ENCODE measurements at places on chromosomes 6 and 20.

DNA sequence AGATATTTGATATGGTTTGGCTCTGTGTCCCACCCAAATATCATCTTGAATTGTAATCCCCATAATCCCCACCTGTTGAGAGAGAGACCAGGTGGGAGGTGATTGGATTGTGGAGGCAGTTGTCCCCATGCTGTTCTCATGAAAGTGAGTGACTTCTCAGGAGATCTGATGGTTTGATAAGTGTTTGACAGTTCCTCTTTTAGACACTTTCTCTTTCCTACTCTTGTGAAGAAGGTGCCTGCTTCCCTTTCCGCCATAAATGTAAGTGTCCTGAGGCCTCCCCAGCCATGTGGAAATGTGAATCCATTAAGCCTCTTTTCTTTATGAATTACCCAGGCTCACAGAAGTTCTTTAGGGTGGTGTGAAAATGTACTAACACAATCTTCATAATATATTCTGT lies 1404.0 kb upstream of the ADGRB3 start:
- DNase-seq = no peak

DNA sequence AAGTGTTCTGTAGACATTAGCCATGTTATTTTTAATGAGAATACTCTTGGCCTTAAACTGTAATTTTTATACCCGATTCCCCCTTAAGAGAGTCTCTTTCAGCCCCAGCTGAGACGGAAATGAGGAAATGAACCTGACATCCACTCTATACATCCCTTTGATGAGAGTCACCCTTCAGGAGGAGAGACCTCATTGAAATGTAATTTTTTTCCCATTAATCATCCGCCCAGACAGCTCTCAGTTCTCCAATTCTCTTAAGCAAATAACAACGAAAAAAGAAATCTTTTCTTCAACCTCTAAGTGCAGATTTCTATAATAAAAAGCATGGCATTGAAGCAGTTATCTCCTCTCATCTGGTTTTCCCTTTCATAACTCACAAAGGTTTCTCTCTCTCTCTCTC lies 243.8 kb upstream of the PMEPA1 start:
- no peak for DNase-seq

GRCh38 chr20:51386586-51386985 lies 155.9 kb downstream of the NFATC2 start:
- DNase-seq = no peak

- DNase-seq = peak; percentile 26
Observed at GRCh38 chr6:81938014-81938856, 185.8 kb upstream of the TENT5A start.

GRCh38 chr6:41452763-41453162 lies 93.4 kb upstream of the FOXP4 start:
- no peak for DNase-seq

GRCh38 chr6:133918208-133918930 lies 29.5 kb downstream of the TCF21 start:
- no peak for DNase-seq

DNA sequence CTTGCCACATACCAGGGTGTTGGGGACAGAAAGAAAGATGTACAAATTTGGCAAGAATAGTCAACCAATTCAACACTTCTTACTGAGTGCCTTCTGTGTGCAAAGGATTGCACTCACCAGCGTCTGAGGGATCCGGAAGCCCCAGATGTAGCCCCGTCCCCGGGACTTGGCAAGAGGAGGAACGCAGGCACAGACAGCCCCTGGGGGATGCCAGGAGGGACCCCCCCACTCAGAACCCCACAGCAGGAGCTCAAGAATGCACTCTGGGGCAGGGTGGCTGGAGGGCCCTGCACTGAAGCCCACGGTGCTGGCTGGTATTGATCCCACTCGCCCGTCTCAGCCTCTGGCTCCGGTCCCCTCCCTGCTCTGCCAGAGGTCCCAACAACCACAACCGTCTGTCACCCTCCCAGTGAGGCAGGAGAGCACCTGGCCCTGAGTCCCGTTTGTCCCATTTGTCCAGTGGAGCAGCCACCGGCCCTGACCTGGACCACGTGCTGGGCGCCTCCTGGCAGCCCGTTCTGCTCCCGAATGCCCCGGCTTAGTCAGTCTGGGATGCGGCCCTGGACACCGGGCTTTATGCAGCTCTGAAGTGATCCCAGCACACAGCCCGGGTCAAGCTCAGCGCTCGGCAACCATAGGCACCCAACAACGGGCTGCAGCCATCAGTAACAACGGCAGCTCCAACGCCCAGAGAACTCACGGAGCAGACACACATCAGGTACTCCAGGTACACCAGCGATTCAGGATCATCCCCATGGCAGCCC lies 128.7 kb downstream of the DLL1 start:
- no peak for DNase-seq

DNA sequence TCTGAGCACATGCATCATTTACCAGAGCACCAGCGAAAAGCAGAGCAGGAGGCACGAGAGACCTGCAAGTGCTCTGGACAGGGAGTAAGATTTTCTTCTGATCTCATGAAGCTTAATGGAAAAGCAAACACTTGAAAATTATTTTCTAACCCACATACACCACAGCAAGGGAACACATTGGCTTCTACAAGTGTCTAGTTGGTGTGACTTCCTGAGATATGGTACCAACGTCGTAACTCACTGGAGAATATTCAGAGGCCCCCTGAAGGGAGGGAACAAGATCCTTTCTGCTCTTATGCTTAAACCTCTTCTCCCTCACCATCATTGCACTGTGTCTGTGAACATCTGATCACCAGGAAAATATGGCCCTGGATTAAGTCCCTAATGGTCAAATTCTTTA lies 48.6 kb downstream of the PSMB1 start:
- no peak for DNase-seq

- no peak for DNase-seq
Observed at GRCh38 chr6:39912446-39912845, 21.8 kb downstream of the MOCS1 start.

DNA sequence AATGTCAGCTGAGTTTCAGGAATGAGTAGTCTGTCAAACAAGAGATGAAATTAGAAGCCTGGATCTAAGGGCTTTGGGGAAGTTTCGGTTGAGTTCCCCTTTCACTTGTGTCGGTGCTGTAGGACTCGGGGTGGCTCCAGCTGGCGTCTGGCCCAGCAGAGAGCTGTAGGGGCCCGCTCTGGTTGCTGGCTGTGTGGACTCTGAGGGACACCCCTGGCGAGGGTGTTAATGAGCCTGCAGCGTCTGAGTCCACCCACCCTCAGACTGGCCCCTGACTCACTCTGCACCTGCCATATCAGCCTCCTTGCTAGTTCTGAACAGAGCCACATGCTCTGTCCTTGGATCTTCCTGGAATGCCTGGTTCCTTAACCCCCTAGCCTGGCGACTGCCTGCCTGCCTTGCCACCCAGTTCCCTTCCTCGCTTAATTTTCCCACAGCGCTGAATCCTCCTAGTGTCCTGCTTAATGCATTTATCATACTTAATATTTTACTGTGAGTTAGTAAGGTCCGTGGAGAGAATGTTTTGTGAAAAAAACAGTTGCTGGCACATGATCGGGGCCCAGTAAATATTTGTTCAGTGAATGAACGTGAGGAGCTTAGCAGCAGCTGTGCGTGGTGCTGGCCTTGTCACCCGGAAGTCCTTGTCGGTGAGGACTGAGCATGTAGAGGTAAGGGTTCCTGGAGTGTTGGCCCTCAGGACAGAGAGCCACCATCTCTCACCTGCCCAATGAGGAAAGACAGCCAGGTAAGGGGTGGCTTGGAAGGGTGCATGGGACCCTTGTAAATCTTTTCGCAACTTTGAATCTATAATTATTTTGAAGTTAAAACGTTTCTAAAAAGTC lies 1.6 kb downstream of the DNAJC5 start:
- peak; percentile 70 for DNase-seq

- no peak for DNase-seq
Observed at GRCh38 chr6:19159561-19159960, 677.6 kb upstream of the ID4 start.

- no peak for DNase-seq
Observed at GRCh38 chr6:31720196-31720770, 1.3 kb downstream of the LY6G6C start.

DNA sequence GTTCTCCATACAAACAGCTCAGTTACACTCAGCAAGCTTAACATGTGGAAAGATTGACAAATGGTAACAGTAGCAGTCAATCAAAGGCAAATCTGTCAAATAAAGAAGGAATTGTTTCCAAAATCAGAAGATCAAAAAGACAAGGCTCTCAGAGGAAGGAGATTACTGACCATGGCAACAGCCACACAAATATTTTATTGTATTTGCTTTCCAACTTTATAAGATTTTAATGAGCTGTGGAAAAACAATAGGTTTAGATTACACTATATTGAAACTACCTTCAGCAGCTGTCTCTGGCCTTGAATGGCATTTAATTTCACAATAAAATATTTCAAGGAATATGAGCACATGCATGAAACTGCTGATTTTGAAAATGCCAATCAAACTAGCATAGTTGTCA lies 1143.9 kb upstream of the GJE1 start:
- no peak for DNase-seq

- DNase-seq = no peak
Observed at GRCh38 chr6:145155873-145156782, 579.2 kb downstream of the EPM2A start.

DNA sequence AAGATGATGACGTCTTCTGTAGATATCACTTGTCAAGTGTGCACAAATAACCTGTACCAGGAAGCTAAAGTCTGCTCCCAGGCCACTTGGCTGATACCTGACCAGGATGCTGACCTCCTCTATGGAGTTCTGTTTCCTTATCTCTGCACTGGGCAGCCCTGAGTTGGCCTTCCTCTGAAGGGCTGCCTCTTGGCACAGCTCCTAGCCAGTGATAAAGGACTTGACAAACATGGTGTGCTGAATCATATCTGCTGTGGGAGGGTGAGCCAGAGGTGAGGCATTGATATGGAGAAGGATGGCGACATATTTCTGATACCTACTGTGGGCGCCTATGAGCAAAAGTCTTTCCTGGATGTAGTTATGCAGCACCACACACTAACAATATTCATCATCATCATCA lies 32.8 kb upstream of the FOXA2 start:
- DNase-seq = no peak

DNA sequence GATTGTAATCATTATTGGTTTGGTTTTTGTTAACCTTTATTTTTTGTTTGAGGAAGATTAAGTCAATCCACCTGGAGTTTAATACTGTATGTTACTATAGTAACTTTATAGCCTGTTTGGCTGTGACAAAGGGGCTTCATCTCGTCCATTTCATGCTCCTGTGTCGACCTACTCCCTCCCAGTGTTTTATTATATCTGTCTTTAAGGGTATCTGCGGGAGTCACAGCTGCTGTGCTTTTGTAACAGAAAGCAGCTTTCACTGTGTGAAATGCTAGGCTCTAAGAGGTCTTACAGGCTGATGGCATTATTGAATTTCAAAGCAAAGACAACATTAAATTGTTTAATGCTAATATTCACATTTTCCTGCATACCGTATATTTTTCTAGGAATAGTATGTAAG lies 698.0 kb upstream of the POU3F2 start:
- DNase-seq = no peak

DNA sequence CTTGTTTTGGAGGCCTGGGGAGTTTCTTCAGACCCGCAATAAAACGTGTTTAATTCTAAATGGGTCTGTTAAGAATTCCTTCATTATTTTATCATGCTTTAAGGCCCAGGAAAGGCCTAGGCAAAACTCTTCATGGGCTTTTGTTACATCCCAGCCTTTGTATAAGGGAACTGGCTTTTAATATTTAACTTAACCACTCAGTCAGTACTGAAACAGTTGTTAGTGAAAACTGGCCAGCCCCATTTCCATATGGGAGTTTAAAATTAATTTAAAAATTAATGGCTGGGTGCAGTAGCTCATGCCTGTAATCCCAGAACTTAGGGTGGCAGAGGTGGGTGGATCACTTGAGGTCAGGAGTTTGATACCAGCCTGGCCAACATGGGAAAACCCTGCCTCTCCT lies 213.2 kb upstream of the FKBP1C start:
- no peak for DNase-seq

DNA sequence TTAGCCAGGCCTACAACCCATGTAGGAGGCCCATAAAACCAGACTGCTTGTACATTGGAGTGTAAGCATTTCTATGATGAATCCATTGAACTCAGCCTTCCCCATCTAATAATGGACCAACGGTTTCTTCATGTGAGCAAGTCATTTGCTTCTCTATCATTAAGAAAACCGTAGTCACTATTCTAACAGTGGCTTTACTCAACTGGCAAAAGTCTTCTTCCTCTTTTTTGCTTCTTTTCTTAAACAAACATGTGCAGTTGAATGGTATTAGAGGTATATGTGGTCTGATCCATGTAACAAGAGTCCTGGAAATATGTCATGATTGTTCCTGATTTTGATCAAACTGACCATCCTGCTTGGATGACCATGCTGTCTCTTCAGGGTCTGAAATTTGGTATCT lies 132.4 kb upstream of the STXBP5 start:
- no peak for DNase-seq

- DNase-seq = no peak
Observed at GRCh38 chr20:18427214-18427613, 39.6 kb downstream of the DZANK1 start.

GRCh38 chr20:59835448-59836395 lies 97.7 kb downstream of the SYCP2 start:
- DNase-seq = peak; percentile 46

GRCh38 chr6:47922391-47922790 lies 140.6 kb downstream of the OPN5 start:
- DNase-seq = peak; percentile 24

GRCh38 chr6:118525913-118526780 lies 21.9 kb upstream of the PLN start:
- DNase-seq = no peak

DNA sequence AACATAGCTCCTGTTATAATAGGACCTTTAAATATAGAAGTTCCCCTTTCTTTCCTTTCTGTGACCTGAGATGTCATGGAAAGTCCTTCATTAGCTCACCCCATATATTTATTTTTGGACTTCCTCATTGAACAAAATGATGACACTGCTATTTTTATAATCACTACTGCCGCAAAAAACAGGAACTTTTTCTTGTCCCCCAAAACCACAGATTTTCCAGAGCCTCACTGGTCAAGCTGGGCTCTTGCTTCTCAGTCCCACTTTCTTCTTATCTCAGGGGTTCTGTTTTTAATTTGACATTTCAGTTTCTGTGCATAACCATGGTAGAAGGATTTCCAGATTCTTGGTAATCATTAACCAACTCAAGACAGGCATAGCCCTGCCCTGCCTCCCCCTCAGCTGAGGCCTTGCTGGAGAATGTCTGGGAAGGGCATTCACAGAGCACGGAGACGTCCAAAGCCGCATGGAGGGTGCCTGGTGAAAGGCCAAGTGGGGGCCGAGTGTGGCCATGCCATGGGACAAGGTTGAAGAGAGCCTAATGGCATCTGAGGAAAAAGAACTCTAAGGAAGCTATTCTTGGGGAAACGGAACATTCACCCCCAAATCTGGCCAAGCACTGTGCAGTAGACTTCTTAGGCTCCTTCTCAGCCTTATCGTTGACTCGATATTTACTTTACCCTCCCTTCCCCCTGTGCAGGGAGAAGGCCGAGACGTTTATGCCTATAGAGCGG lies 73.7 kb downstream of the EDN1 start:
- DNase-seq = peak; percentile 29

DNA sequence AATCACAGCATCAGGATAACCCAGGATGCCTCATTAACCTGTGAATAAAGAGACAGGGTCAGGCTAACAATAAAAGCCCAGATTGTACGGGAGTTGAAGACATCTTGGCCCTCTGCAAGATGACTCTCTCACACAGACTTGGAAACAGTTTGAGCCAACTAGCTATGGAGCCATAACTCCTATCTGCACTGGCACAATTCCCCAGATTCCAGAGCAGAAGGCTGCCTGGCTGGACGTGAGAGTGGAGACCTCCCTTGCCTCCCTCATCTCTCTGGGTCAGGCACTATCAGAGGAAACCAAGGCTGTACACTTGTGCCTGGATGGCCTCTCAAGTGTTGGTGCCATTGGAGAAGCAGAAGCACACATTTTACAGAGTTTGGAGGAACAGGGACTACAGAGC lies 312.6 kb downstream of the THBS2 start:
- DNase-seq = no peak
